ENCODE measurements at places on chromosomes 4 and X.

DNA sequence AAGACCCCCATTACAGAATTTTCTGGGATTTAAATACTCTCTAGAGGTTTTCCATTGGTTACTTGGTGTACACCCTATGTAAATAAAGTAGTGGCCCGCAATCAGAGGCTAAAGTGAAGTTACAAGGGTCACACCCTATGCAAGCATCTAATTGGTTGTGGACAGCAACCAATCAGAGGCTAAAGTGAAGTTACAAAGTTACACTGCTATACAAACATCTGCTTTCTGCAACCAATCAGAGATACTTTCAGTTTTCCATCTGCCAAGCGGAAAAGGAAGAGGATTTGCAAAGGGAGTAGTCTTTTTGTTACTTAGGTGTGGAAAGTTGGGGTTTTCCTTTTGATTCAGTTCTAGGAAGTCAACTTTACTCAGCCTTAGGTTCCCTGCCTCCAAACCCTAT, 2.0 kb upstream of the ATRX start:
- DNase-seq, result no peak

DNA sequence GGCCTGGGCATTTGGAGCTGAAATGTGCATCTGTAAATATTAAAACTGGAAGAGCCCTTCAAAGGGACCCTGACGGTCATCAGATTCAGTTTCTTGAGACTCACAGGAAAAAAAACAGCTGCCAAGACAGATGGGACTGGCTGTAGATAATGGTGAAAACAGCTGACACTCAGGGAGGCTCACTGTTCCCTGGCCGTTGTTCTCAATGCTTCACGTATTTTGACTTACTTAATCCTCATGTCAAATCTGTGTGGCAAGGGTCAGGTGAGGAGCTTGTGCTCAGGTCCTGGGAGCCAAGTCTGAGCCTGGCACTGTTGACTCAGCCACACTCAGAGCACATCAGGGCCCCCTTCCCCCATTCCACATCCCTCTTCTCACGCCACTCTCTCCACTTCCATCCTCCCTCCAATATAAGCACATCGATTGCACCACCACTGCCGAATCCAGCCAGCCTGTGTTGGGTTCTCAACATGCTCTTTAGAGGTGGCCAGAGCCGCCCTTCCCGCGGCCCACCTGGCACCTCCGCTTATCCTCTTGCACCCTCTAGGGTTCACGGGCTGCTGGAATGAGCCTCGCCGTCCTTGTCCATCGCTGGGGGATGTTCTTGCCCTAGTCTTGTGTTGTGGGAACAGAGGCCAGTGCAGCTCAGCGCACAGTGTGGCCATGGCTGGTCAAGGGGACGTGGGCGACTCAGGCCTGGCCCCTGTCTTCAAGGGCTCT, 40.1 kb downstream of the EVC start:
- peak; percentile 62 for DNase-seq

- no peak for DNase-seq
Observed at GRCh38 chrX:13598877-13599276, 29.5 kb downstream of the EGFL6 start.

DNA sequence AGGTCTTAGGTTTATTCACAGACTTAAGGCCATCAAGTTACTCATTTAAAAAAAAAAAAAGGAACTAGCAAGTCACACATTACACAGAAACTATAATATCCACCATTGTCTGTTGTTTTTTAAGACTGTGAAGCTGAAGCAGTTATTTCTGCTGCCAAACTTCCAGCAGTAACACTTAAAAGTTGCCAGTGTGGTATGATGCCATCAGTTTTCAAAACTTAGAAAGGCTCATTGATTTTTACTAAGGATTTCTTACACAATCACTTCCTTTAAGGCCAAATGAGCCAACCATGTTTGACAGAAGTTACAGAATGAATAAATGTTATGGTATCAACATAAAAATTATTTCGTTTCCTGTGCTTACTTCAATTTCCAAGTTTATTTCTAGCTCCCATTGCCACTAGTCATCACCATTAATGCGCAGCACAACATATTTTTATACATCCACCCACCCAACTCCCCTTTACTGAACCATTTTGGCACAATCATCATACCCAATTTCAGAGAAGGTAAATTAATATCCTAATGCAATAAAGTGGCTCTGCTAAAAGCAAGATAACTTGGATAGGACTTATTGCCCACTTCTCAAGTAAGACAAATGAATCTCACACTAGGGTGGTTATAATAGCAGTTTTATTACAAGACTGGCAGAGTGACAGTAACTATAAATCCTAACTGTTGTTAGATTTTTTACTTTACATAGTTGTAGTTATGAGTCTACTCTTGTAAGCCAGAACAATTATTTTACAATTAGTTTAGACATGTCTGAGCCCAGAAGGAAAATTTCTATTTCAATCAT, 13.1 kb downstream of the PDGFC start:
- DNase-seq, result no peak

- DNase-seq, result peak; percentile 53
Observed at GRCh38 chr4:72119946-72120345, 88.1 kb downstream of the NPFFR2 start.

- DNase-seq, result peak; percentile 76
Observed at GRCh38 chr4:143700046-143700415, 444 bp downstream of the FREM3 start.

- peak; percentile 52 for DNase-seq
Observed at GRCh38 chrX:82081027-82081426, 879.1 kb downstream of the SH3BGRL start.

- DNase-seq, result no peak
Observed at GRCh38 chr4:22190855-22191254, 242.3 kb upstream of the KCNIP4 start.

DNA sequence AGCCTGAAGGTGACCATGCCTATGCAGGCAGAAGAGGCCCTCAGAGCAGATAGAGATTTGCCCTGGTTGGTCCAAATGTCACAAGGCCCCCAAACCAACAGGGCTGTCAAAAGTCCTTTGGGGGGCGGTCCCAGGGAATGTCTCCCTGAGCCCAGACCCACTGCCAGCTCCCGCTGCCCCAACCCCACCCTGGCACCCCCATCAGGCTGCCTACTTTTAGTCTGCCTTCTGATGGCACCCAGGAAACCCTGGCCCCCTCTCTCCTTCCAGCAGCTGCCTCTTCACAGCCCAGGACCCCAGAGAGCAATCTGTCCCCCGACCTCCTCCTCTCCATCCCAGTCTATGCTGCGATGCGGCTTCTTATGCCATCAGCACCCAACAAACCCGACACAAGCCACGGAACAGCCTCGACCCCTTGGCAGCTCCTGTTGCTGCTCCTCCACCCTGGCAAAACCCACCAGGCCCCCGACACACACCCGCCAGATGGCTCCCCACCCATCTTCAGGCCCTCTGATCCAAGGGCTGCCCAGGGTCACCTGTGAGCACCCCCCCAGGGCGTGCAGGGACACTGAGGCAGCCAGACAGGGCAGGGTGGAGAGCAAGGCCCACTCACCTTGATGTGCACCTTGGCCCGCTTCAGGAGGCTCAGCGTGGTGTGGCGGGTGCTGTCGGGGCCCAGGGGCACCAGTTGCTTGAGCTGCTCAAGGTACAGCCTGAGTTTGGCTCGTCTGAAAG, 9.9 kb downstream of the MXD4 start:
- no peak for DNase-seq

- no peak for DNase-seq
Observed at GRCh38 chr4:153419673-153420278, 46.4 kb upstream of the TMEM131L start.

GRCh38 chrX:41721590-41721989, 2.4 kb upstream of the GPR82 start:
- no peak for DNase-seq

DNA sequence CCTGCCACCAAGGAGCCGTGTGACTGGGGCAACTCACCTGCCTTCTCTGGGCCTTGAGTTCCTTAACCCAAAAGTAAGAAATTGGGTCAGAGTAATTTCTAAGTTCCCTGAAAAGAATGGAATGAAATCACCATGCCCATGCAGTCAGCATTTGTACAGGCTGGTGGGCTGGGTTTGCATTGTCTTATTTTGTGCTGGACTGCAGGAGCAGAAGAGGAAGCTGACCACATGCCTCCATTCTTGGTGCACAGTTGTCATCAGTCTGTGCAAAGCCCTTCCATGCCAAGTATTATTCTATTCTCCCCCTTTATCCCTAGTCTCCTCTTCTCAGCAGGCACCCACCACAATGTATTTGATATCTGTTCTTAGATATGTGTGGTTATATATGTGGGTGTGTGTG, 56.3 kb downstream of the FHDC1 start:
- no peak for DNase-seq

- no peak for DNase-seq
Observed at GRCh38 chr4:79598801-79599200, 190.8 kb upstream of the GK2 start.

DNA sequence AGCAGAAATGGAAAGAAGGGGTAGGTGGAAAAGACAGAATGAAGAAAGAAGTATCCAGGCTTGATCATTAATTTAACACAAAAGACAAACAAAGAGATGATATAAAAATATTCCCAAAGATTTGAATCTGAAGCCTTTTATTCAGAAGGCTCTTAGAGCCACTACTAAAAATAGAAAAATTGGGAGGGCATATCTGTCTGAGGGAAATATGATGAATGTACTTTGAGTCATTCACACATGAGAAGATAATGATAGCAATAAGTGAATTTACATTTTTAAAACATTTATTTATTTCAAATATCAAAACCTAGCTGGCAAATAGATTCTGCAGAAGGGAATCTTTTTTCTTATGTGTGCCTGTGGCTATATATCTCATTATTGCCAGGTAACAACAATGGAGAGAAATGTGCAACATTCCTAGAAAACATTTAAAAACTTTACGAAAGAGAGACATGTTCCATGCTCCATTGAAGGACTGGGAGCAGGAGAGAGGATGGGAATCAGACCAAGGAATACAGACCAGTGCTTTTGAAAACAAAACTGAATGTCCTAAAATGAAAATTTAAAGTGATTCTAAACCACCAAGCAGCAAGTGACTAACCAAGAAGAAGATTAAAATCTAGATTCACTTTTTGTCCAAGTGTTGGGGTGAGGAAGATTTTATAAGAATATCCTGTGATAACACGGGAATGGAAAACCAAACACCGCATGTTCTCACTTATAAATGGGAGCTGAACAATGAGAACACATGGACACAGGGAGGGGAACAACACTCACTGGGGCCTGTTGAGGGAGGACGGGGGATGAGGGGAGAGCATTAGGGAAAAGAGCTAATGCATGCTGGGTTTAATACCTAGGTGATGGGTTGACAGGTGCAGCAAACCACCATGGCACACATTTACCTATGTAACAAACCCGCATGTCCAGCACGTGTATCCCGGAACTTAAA, 41.2 kb downstream of the ANXA5 start:
- DNase-seq, result no peak

DNA sequence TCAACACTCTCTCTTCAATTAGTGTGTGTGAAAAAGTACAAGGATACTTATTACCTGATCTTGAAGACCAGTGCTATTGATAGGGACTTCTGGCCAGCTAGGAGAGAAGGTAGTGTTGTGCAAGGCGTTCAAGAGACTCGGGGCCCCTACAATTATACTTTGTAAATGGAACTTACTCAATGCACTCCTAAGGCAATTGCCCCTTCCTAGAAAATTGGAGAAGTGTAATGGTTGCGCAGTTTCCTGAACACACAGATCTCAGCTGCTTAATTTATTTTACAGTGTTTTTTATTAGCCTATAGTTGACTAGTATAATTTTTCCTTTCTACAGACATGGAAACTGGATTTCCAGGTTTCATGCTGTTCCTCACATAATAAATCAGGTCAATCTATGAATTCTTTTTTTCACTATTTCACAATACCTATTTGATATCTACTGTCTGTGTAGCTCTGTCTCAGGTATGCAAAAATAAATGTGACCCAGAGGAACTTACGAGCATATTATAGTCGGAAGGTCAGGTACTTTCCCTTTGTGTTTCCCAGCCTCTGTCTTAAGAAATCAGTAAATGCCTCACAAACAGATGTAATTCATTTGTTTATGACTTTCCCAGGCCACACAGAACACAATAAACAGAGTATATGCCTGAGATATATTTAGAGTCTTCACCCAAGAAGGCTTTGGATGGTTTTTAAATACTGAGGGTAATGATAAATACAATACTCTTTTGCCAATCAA, 89.1 kb upstream of the TET2 start:
- DNase-seq, result no peak

DNA sequence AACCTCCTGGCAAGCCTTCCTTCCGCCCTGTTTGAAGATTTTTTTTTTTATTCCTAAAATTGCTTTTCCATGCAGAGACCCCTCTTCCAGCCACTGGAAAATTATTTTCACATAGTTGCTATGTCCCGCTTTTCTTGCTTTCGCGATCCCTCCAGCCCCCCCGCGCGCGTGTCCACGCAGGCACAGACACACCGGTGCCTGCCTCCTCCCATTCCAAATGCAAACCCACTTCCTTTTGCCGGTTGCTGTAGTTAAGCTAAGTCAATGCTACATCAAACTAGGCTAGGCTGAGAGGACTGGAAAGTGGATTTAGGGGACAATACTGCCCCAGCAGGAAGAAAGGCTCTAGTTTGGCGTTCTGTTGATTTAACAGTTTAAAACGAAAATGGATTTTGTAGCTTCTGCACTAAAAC, 111.0 kb downstream of the DHX15 start:
- peak; percentile 65 for DNase-seq

GRCh38 chr4:2637956-2638552, 101.6 kb downstream of the FAM193A start:
- no peak for DNase-seq

GRCh38 chr4:6095897-6096296, 77.7 kb upstream of the C4orf50 start:
- DNase-seq, result peak; percentile 25

DNA sequence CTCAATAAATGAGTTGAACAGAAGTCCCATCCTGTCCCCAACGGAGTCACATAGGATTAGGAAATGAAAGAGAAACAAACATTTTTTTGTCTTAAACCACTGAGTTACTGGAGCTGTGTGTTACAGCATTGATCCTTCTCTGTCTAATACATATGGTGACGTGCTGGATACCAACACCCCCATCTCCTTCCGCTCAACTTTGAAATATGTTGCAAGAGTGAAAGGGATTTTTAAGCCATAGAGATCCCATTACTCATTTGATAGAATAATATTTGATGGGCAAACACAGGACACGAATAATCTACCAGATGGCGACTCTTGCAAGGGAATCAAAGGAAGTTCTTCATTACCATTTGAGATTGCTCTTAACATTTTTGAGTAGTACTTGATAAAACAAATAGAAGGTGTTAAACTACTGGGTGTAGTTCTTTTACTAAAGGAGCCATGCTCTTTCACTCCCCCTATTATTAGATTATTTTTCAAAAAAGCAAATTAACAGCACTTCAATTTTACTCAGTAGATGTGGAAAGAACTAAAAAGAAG, 140.5 kb downstream of the PACRGL start:
- no peak for DNase-seq

DNA sequence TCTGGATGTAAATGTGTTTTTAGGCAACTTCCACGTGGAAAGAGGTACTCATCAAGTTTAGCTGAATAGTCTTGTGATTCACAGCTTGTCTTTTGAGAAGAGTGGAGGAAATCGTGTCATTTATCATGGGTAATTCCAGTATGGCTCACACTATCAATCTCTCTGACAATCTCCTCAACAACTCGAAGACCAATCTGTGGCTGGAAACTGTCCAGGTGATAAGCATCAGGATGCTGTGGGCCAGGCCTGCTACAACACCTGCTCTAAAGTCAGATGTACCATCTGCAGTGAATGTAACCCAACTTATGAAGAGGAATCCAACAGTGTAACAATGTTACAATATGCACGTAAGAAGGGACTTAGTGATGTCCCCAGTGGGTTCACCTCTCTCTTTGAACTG, 132.1 kb upstream of the GK2 start:
- no peak for DNase-seq

- DNase-seq, result no peak
Observed at GRCh38 chr4:94831607-94832006, 73.9 kb downstream of the BMPR1B start.

Measured in endodermal cell (in vitro differentiated cells).